Mesenchymal stem cell (in vitro differentiated cells and primary cell): ENCODE measurements at places on chromosomes 2 and 18.

DNA sequence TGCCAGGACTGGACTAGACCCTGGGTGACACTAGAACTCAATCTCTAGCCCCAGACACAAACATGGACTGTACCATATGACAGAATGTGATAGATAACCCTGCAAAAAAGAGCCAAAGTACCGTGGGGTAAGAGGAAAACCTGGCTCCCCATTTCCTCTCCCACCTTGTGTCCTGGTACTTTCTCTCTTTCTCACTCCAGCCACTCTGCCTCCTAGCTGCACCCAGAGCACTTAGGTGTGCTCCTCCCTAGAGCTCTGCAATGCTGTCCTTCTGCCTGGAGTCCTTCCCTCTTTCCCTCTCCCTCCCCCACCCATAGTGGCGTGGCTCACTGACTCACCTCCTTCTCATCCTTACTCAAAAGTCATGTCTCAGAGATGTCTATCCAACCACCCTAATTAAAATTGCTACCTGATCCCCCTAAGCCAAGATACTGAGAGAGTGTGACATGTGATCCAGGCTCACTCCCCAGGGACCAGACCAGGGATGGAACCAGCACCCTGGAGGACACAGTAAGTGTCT is 171.3 kb downstream of the LOXHD1 start:
- no peak for DNase-seq

GRCh38 chr2:12652723-12653122 is 64.0 kb upstream of the TRIB2 start:
- DNase-seq, result no peak

- DNase-seq, result no peak
Measured at GRCh38 chr18:13137670-13138419, 80.7 kb upstream of the LDLRAD4 start.

DNA sequence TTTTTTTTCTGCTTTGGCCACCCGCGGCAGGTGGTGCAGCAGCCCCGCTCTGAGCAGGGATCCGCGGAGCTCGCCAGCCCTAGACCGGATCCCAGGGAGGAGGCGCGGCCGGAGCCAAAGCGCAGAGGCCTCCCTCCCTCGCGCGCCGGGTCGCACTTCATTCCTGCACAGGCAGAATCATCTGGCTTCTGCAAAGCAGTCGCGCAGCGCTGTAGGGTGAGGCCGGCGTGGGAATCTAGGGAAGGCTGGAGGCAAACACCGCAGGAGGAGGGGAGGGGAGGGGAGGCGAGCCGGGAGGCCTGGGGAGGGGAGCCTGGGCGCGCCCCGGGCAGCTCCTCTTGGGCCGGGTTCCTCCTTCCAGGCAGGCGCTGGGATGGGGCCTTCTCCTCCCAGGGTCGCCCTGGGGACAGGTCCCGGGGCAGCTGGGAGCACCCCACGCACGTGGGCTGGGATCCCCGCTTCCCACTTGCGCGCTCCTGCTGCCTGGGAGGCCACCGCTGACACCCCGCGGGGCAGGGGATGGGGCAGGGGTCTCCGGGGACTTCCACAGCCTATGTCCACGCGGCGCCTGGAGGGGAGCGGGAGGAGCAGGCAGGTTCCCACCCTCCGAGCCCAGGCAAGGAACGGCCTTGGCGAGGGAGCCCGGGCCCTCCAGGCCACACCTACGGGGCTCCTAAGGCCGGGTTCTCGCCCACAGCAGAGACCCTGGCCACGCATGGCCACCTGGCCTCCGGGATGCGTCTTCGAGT is 45.0 kb downstream of the MBP start:
- DNase-seq, result peak; percentile 65

DNA sequence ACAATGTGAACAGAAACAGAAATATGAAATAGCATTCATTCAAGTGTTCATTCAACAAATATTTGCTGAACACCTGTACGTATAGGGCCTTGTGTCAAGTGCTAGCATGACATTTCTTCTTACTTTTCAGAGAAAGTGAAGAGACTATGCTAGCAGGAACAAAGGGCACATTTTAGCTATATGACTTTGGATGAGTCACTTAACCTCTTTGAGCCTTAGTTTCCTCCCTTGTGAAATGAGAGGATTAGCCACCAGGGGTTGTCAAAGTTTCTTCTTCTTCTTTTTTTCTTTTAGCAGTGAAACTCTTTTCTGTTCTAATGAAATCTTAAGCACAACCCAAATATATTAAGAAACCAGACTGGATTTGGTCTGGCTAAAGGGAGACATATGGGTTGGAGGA is 53.1 kb downstream of the FIGN start:
- DNase-seq, result peak; percentile 71

GRCh38 chr2:196046123-196046917 is 22.3 kb downstream of the DNAH7 start:
- DNase-seq, result no peak

- DNase-seq, result peak; percentile 22
Measured at GRCh38 chr2:189218236-189218635, 38.7 kb upstream of the COL5A2 start.

DNA sequence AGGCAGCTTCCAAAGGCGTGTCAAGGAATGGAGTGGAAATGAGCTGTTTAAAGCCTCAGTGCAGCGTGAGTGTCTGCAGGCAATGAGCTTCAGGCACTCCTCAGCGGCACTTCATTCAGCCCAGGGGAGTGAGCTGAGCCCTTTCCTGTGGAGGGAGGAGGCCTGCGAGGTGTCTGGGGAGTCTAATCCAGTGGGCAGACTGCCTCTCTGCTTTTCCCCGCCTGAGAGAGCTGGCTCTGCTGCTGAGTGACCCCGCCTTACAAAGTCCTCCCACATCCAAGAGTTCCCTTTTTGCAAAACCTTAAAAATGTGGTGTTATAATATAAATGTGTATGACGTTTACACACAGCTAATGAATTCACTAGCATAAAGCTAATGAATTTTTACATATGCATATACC is 7.0 kb upstream of the LDLRAD4 start:
- DNase-seq, result no peak

GRCh38 chr18:30094556-30094955 is 948.0 kb downstream of the DSC3 start:
- DNase-seq, result peak; percentile 65

- no peak for DNase-seq
Measured at GRCh38 chr2:239202836-239203235, 198.0 kb downstream of the HDAC4 start.

GRCh38 chr2:156083763-156084493 is 248.6 kb downstream of the NR4A2 start:
- peak; percentile 22 for DNase-seq

DNA sequence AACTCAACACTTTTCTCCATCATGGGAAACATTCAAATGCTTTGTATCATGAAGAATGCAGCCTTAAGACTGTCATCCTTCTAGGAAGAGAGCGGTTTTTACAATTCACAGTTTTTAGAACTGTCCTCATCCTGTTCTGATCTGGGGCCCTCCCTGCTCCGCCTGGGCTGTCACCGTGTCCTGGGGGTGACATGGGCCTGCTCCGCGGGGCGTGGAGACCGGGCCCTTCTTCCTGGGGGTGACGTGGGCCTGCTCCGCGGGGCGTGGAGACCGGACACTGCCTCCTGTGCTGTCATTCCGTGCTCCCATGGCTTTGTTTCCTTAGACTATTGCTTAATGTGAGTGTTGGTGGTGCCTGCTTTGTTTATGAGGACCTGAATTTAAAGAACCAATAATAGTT is 122.8 kb downstream of the TMEM18 start:
- no peak for DNase-seq

DNA sequence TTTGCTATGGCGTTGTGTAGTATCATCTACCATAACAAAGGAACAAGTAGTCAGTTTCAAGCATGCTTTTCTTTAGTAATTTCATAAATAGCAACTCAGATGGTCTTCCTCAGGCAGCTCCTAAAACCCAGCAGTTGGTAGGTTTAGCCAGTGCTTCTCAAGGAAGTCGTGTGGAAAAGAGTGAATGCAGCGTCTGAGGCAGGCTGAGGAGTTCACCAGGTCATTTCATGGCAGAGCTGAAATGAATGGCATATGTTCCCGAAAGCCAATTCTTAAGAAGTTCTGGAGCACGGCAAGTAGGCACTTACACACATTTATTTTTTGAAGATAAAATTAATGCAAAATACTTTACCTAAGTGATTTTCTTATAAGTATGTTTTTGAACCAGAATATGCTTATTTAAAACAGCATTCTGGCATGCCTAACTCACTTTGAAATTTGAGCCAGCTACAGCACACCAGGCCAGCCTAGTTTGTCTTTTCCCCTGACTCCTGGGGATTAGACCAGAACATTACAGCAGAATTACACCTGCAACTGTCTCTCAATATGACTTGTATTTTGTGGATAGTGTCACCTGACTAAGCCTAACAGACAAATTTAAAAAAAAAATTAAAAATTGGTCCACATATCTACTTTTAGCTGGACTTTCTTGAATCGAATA is 62.2 kb downstream of the OSBPL6 start:
- no peak for DNase-seq

DNA sequence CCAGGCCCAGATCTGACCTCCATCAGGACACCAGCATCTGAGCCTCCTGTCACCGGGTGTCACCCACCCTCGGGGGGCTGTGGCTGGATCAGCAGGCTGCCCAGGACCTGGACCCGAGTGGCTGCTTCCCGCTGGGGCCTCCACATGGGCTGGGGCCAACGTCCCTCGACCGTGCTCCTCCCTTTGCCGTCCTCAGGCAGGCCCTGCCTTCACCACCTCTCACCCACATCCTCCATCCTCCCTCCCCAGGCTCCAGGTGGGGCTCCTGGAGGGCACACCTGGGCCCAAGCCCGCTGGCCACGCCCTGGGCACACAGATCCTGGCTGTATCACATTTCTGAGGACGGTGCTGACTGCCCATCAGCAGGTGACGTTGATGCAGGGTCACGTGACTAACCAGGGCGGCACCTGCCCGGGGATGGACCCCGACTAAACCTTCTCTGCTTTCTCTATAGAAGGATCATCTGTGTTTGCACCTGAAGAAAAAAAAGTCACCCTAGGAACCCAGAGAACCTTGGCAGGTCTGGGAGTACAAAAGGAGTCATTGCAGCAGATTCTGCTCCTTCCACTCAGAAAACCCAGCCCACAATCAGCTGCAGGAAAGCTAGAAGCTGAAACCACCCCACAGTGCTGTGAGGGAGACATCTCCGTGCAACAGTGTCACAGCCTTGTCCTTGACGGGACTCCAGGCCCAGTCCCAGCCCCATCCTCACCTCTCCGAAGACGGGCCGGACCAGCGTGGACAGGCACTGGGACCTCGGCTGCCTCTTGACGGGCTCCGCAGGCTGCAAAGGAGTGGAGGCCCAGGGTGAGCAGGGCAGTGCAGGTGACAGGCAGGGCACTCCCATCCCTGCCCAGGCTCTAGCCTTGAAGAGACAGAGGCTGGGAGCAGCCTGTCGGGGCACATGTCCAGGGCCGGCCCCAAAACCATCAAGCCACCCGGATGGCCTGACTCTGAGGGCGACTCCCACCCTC is 11.2 kb downstream of the STK25 start:
- no peak for DNase-seq

GRCh38 chr18:77127769-77128671 is 4.6 kb downstream of the MBP start:
- peak; percentile 56 for DNase-seq

DNA sequence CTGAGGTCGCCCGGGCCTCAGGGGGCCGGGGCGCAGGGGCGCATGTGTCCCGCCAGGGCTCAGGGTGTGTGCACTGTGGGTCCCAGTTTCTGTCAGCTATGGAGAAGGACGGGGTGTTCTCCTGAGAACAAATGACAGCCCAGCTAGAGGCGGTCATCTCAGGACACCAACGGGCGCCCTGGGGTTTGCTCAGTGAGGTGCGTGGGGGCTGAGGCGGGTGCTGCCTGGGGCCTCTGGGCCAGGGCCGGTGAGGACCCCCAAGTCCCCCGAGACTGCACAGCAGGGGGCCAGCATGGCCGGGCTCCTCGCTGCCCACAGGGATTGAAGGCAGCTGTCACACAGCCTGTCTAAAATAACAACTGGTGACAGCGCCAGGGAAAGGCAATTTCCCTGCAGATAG is 808.8 kb upstream of the SOX11 start:
- DNase-seq, result no peak

DNA sequence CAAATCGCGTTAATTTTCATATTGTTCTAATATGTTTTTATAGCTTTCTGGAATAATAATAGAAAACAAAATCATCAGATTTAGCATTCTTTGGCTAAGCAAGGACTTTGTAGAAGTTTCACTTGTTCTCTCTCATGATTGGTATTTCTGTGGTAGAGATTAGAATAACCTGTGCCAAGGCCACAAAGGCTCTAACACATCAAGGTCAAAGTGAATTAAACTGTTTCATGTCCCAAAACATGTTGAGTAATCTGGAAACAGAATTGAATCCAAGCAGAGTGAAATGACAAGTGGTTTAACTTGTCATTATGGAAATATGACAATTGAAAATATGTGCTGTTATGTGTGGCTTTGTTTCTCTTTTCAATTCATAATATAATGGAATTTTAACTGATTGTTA is 617.4 kb downstream of the CCDC85A start:
- DNase-seq, result no peak

- no peak for DNase-seq
Measured at GRCh38 chr2:57809230-57809629, 237.4 kb upstream of the VRK2 start.

DNA sequence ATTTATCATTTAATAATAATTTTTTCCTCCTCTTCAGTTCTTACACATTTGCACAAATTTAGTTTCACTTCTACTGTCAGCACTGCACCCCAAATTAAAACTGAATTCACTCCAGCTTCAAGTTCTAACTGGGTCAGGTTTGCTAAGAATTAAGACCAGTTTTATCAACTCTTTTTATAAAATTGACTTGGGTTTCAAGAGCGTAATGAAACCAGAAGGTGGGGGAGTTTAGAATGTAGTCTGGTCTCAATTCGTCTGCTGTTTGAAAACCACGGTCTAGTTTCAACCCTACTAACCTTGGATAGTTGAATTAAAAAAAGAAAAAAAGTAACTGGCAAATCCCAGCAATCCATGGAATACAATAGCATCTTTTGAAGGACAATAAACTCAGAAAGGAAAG is 14.3 kb upstream of the CTLA4 start:
- no peak for DNase-seq

DNA sequence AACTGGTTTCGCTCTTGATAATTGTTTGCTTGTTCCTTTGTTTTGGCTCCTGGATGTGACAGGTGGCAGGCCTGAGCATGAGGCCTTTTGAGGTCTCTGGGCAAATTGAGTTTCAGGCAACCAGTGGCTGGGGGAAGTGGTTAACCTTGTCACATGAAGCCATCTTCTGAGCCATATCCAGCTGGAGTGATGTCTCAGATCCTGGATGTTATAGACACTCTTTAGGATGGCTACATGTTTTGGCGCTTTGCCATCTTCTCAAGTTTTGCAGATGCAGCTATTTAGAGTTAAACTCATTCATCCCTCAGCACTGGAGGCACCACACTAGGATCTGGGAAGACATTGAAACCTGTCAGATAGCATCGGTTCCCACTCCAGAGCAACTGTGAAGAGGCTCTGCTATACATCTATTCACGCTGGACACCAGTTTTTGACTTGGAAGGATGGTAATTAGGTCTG is 25.3 kb upstream of the TACR1 start:
- DNase-seq, result peak; percentile 10

DNA sequence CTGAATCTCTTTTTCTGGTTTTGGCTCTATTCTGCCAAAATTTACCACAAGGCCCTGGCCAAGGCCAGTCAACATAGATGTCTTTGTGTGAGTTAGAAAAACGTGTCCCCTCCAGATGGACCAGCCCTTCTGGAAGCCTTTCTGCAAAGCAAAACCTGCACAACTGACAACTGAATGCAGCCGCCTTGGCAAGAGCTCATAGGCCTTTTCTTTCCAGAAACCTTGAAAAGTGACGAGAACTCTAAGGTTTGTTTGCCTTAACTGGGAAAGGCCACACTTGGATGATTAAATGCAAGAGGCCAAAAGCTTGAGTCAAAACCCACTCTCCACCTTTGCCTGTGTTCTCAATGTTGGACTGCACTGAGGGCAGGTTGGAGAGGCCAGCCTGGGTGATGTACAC is 103.9 kb downstream of the COLEC12 start:
- no peak for DNase-seq
